ENCODE measurements at places on chromosomes 2 and 18.

- no peak for DNase-seq
These were observed 110.3 kb upstream of the WDSUB1 start for GRCh38 chr2:159396799-159397198.

DNA sequence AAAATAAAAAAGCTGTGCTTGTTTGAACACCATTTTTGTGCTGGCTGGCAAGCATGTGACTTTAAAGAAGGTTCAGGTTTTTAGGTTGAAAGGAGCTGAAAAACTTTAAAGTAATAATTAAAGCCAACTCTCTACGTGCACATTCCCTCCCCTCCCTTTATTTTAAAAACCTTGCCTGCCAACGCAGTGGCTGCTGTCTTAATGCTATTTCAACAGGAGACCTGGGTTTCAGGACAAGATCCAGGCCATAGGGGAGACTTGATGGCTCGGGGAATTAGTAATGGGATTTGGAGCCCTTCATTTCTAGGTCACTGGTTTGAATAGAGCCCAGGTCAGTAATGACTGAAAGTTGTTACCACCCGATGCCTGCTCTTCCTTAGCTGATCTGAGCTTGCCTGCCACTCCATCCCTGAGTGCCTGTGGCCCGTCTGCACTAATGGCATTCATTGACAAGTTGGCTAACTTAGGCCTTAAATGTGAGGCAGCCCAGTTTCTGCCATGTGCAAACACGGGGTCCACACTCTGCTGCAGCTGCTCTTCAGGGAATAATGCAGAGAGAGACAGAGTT lies 1233.2 kb upstream of the ZEB2 start:
- no peak for DNase-seq

DNA sequence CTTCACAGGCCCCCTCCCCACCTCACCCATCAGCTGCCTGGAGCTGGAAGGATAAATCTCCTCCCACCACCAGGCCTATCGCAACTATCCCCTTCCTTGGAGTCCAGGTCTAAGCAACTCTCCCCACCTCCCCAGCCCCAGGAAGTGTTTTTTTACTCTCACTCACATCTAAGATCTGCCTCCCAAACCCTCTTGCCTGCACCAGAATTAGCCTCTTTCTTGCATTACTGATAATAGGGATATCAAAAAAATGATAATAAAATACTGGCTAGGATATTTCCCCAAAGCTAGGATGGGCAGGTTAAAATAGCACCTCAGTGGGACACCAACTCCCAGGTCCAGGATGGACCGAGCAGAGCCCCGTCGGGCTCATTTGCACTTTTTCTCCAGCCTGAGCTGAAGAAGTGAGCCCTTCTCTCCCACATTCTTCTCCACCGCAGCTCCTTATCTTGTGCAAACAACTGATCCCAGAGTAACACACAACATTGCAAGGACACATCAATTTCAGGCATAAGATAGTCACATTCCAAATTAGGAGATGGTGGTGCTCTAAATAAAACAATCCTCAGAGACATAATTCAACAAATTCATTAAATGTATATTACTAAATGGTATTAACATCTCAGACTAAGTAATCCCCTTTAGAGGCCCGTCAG lies 17.7 kb upstream of the CIB4 start:
- no peak for DNase-seq

DNA sequence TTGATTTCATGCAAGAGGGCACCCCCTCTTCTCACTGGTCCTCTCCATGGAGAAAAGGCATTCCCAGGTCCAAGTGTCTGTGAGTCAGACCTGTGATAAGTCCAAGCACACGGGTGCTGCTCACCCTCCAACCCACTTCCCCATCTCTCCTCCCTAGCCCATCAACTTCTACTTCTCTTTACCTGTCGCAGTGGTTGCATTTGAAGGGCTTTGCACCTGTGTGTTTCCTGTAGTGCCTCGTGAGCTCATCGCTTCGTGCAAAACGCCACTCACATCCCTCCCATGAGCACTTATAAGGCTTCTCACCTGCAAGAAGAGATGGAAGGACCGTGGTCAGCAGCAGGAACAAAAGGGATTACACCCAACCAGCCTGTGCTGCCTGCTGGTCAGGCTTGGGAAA lies 77.5 kb downstream of the KLF7 start:
- DNase-seq: no peak

Measured in lung microvascular endothelial cell (primary cell).